ENCODE measurements at places on chromosomes 5 and 9.

- DNase-seq: no peak
These were observed 1185.4 kb upstream of the SEMA6A start for GRCh38 chr5:117759849-117760499.

DNA sequence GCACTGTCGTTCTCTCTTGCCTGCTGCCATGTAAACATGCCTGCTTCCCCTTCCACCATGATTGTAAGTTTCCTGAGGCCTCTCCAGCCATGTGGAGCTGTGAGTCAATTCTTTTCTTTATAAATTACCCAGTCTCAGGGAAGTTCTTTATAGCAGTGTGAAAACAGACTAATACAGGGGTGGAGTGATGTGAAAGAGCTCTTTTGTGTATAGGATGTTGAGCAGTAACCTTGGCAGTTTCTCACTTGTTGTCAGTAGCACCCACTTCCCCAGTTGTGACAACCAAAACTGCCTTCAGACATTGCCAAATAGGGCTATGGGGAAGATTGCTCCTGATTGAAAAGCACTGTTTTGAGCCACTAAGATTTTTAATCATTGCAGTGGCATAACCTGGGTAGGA is 552.2 kb upstream of the ZNF462 start:
- no peak for DNase-seq

DNA sequence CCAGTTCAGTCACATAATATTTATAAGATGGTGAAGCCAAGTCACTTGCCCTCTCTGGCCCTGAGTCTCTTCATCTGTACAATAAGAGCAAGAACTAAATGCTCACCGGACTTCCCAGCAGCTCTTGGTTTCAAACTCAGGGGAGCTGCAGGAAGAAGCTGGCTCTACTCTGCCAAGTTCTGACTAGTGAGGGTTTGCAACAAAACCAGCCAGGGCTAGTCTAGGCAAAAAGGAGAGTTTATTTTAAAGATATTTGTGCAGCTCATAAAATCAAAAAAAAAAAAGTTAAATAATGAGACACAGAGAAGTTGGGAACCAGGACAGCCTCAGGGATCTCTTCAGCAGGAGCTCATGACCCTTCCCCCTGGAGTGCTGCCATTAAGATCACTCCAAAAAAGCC is 107.3 kb downstream of the DOCK2 start:
- no peak for DNase-seq

DNA sequence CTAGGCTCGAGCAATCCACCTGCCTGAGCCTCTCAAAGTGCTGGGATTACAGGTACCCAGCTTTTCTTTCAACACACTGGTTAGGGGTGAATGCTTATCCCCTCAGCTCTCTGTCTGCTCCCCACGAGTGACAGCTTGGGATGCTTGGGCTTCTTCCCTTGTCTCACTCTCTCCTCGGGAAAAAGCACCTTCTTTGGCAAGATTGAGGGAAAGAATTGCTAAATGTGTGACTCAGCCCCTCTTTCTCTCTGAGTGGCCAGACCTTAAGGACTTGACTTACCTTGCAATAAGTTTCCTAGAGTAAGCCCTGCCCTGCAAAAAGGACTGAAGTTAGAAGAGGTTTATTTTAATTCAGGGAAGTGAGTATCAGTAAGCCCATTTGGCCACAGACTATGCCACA is 68.1 kb upstream of the ERBIN start:
- no peak for DNase-seq

DNA sequence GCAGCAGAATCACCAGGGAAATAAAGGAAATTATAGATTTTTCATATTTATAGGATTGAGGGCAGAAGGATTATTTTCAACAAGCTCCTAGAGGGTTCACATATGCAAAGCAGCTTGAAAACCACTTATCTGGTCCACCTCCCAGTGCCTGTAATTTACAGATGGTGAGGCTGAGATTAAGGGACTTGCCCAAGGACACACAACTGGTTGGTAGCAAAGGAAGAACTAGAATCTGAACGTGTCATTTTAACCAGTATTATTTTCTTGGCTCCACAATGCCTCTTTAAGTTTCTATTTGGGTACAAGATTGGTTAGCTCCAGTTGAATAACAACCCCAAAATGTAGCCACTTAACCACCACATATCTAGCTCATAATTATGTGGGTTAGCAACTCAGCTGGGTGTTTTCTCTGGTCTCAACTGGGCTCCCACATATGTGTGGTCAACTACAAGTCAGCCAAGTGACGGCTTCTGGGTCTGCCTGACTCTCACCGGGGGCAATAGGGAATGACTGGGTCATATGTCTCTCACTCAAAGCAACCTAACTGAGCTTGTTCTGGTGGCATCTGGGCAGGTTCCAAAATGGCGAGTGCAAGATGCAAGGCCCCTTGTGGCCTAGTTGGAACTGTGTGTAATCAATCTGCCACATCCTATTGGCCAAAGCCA is 127.7 kb downstream of the ZDHHC21 start:
- no peak for DNase-seq

DNA sequence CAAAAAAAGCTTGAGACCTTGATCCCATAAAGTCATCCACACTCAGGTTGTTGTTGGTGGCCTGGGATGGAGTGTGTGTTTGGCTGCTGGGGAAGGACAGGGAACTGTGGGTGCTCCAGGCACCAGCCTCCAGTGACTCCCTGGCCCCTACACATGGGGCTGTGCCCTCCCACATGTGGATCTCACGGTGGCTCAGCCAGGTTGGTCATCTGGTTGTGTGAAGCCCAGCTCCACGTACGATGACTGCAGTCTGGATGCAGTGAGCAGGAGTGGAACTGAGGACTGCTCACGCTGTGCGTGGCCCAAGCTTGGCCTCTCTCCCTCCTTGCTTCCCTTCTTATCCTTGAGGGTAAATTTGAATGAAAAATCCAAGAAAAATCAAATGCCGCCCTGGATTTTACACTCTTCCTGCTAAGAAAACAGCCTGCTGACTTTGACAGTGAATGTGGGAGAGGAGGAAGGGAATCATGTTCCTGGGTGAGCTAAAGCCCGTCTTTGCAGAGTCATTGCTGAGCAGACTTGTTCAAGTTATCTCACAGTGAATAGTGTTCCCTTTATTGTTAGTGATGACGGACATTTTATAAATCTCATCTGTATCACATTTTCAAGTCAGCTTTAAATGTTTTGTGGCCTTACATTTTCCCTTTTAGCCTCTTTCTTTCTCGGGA is 65.1 kb upstream of the CACNA1B start:
- no peak for DNase-seq

- no peak for DNase-seq
These were observed 1.0 kb upstream of the FBXW11 start for GRCh38 chr5:172007175-172008110.

DNA sequence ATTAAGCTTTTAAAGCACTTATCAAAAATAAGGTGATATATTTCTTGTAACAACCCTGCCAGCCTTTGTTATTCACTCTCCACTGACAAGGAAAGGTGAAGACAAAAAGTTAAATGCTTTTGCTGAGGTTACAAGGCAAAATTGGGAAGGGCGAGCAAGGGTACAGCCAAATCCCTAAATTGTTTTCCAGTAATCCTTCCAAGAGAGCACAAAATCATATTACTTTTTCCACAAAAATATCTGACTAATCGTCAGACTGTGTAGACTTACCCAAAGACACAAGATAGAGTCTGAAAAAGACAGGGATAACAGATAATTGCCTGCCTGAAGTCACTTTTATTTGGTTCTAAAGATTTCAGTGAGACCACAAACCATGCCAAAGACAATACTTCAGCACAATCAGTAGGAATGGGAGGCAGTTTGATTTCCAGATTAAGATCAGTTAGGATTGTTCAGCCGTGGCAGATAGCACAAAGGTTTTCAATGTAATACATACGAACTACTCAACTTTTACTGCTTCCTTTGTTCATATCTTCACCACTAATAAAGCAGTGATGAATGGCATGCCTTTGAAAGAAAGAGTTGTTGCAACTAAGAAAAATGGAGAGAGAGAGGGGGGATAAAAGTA is 383.8 kb upstream of the TUSC1 start:
- no peak for DNase-seq

DNA sequence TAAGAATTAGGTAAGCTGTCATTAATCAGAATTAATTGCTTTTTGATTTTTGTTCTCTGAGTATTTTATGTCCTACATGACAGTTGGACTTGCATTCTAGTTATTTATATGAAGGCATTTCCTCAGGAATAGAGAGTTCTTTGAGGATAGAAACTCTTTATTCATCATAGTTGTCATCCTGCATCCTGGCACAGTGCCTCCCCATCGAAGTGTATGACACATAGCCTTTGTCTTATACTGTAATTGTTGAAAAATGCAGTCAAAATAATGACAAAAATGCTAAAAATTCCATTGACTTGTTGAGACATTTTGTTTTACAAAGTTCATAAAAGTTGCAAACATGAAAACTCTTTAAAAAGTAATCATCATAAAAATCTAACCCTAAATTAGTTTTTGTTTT is 36.5 kb downstream of the CFAP95 start:
- DNase-seq: no peak

Measured in nucleus accumbens (tissue), 56 donors.